ENCODE measurements at places on chromosomes 6 and 20. TPM values are rescaled to one million over a fixed set of nuclear protein-coding genes. Genes with fewer than 3 reads are reported as not detected.

DNA sequence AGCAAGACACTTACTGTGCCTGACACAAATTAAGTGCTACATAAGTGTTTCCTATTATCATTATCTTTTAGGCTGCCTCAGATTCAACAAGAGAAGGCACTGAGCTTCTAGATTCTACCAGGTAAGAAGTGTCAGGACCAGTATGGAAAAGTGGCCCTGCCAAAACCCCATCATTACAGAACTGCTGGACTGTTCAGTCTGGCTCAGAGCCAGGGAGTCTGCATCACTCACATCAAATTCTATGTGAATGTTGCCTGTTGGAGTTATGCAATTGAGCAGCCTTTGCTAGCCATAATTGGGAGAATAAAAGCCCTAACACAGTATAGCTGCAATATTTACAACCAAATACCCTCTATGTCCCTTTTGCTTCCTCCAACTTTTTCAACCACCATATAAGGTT is 70.9 kb downstream of the ATG5 start:
- H3K36me3 ChIP-seq, result peaks cover 4% of the 10 kb centered on the region
- no peak for DNase-seq
- peaks cover 2% of the 10 kb centered on the region for H3K4me1 ChIP-seq
- no peak overlapping the region for H3K27ac ChIP-seq
- no peak overlapping the region for H3K4me3 ChIP-seq
- H3K27me3 ChIP-seq, result no peaks in the 10 kb centered on the region

FAXC gene
- total RNA-seq, result not detected

C2 gene
- total RNA-seq, result 0.87 TPM

- H3K36me3 ChIP-seq, result no peaks in the 10 kb centered on the region
- H3K27me3 ChIP-seq, result peaks cover 11% of the 10 kb centered on the region
- H3K4me3 ChIP-seq, result no peak overlapping the region
- no peaks in the 10 kb centered on the region for H3K4me1 ChIP-seq
- no peak for DNase-seq
These were observed 48.6 kb upstream of the DST start for GRCh38 chr6:56691286-56691595.

LHFPL5 gene
- not detected for total RNA-seq

- no peaks in the 10 kb centered on the region for H3K36me3 ChIP-seq
- no peak within 1 kb of the TSS for H3K27ac ChIP-seq
- no peaks in the 10 kb centered on the region for H3K4me1 ChIP-seq
These were observed at the start of gene KCNK16 for GRCh38 chr6:39322306-39322850. Gene KCNK16, minus strand, starts transcription at chr6:39322702. Its CDS starts 162 bp downstream, at chr6:39322540.

XRN2 gene
- total RNA-seq, result 57.7 TPM
